Activated CD4-positive, alpha-beta T cell treated with anti-CD3 and anti-CD28 coated beads, Interleukin-2, amount 50 U/mL, for 1 hour (primary cell): ENCODE measurements at places on chromosomes 6 and 20.
A peak's percentile ranks its signal among the peaks of the same experiment; 100 is the strongest.

DNA sequence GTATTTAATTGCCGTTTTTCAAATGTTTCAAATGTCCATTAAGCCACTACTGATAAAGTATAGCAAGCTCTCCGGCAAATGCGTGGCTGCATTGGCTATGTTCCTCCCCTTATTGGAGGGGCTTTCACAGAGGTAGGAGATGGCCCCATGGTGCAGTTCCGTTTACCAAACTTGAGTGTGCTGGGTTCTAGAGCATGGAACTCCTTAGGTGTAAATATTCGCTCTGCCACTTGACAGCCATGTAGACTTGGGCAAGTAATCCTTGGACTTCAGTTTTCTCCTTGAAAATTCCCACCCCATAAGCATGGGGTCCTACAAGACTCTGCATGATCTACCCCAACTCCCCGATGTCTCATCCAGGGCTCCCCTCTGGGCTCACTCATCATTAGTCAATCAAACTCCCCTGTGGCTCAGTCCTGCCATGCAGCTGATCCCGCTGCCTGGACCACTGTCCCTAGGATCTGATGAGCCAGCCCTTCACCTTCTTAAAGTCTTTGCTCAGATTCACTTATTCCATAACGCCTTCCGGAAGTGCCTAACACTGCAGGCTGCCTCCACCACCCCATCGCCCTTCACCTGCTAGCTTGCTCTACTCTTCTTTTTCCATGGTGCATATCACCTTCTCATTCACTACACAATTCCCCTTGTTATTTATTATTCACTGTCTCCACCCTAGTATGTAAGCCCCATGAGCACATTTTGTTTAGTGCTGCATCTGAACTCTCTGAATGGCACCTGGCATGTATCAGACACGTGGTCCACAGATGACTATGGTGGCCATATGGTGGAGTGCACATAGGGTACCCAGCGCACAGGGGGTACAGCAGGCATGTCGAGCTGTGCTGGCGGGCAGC, 18.8 kb downstream of the PRR18 start:
- DNase-seq, result no peak

DNA sequence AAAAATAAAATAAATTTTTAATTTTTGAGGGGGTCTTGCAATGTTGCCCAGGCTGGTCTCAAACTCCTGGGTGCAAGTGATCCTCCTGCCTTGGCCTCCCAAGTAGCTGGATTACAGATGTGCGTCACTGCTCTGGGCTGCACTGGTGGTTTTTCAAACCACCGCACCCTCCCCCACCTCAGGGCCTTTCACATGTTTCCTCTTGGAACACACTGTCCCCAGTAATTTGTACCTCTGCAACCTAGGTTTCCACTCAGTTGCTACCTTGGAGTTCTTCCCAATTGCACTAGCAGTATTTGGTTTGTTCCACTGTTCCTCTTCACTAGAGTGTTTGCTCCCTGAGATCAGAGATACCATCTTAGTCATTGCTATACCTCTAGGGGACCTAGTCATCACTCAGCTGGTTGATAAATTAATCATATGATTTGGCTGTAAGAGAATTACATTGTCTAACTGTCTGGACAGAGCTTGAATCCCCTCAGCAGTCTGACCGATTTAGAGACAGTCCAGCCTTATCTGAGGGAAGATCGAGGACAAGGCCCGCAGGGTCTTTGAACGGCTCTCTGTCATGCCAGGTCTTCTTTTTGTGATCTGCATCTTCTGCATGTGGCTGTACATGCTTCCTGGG, 32.0 kb downstream of the CEP43 start:
- DNase-seq, result no peak

DNA sequence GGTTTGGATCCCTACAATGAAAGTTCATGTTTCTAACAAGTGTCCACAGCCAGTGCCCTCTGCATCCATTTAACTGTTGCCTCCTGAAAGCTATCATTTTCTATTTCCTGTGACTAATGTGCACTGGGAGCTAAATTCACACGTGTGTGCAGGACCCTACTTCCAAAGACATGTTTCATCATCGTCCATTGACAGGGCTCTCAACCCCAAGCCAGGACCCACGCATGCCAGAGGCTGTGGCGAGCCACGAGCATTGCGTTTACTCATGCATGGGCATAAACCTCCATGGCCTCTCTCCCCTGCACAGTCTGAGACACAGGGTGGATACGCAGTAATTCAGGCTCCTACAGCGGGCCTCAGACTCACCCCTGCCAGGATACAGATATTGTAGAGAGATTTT, 153.2 kb downstream of the MAFB start:
- DNase-seq, result no peak

GRCh38 chr6:125356884-125357283, 55.1 kb upstream of the HDDC2 start:
- no peak for DNase-seq

DNA sequence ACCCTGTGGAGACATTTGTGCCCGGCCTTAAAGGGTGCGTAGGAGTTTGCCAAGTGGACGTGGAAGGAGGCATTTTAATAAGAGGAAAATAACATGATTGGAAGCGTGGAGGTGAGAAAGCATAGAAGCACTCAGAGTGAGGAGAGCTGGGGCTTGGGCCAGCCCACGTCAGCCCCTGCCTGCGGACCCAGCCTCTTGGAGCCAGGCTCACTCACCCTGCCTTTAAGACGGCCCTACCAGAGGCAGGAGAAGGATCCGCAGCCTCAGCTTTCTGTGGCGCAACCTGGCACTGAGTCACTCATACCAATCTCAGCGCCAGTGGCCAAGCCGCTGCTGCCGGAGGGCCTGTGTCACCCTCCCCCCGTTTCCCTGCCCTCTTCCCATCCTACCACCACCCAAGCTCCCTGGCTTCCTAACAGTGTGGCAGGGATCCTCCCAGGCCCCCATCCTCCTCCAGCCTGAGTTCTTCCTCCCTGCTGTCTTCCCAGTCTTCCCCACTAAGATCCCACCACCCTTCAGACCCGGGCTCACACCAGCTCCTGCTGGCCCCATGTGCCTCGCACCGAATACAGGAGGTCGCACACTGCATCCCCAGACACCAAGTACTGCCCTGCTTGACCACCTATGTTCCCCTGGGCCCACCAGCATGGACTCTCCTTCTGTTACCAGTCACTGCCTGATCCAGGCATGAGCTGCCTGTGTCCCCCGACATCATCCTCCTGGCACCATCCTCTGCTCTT, 285.2 kb downstream of the UST start:
- peak; percentile 36 for DNase-seq

DNA sequence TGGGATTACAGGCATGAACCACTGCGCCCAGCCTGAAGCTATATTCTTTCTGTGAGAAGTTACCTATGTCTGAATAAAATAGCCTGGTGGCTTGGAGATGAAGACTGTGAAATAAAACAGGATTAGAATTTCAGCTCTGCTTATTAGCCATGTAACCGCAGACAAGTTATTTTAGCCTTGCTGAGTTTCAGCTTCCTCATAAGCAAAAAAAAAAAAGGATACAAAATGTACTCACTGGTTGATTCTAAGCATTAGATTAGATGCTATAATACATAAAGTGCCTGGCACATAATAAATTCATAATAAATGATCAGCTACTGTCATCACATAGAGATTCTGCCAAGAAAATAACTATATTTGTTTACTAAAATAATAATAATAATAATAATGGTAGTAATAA, 98.8 kb downstream of the EPB41L2 start:
- no peak for DNase-seq

DNA sequence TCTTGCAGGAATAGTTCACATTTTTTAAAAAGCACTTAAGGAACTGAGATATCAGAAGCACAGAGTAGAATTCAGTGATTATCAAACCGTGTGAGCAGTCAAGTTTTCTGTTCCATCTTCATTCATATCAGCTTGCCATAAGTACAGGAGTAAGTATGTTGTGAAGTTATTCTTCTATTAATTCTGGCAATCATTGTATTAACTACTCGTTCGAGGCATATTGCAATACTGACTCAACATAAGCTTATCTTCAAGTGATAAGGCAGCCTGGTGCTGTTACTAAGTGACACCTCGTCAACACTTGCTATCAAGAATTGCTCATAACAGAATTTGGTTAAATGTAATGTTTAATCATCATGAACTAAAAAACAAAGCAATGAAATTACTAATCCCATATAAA, 75.7 kb upstream of the SNX9 start:
- DNase-seq, result no peak

DNA sequence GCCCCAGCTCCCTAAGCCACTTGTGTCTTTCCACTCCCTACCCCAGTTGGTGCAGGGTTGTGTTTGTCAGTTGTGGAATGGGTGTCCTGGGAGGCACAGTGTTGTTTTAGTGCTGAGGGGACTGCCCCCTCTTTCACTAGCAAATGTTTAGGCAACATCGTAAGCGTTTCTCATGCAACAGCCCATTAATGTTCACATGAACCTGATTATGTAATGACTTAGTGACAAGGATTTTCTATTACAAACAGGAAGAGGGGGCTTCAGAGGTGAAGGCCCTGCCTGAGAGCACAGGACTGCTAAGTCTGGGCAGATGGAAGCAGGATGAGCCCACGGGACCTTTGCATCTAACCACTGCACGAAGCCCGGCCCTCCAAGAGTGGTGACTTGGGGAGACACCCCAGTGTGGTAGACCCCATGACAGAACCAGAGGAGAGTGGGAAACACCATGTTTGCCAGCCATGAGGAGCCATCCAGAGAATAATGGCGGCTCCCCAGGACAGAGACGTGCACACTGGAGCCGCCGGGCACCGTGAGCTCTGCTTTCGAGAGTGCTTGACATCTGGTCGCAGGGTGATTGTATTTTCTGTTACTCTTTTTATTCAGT, 339.7 kb downstream of the THBS2 start:
- DNase-seq, result no peak

DNA sequence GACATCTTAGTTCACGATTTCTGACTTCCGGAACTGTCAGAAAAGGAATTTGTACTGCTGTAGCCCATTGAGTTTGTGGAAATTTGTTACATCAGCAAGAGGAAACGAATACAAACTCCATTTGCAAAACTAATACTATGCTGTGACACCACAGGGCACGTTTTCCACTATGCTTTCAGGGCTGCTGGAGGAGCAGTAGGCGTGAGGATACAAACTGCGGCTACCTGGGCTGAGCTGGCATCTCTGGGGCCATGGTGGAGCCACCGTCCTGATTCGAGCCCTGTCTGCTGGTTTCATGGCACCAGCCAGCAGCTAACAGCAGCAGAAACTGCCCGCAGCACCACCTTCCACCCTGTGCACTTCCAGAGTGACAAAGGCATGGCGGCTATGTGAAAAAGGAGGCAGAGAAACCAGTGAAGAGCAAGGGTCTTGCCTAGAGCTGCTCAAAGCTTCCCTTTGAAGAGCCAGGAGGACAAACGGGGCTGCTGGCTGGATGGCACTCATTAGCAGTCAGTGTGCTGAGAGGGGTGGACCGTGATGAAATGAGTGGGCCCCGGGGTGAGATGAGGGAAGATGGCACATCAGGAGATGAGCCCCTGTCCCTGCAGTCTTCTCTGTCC, 58.9 kb upstream of the STX16 start:
- DNase-seq, result no peak

GRCh38 chr20:3121271-3121911, 36.9 kb upstream of the AVP start:
- DNase-seq, result peak; percentile 26

DNA sequence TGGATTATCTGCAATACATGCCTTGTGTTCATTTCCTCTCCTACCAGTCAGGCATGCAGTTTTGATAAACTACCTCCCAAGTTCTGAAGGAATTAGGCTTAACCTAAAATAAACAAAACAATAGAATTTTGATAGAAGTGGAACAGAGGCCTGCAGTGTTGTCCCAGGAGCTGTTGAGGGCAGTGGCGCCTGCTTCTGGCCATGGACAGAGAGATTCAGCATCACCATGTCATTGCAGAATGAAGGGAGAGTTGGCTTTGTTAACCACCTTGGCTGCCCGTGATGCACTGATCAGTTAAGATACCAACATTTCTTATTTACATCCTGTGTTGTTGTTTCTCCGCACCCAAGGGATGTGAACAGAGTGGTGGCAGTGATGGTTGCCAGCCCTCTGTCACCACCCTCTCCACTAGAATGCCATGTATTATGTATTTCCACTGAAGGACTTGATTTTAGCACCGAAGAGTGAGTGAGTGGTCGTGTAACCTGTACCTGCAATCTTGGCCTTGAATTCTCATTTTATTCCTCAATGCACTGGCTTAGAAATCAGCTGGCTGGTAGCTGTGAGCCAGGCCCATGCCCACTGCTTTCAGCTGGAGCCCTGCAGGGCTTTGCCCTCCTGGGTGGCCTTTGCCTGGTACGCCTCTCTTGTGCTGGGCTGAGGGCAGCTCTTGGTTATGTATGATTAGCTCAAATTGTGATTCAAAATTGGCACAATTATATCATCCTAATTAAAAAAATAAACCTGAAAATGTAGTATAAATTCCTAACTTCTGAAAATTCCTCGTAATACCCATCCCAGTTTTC, 56.5 kb downstream of the SHLD1 start:
- no peak for DNase-seq

- DNase-seq, result no peak
Observed at GRCh38 chr6:90123831-90124230, 172.8 kb downstream of the BACH2 start.
